ENCODE measurements at places on chromosomes 6 and 20. TPM values are rescaled to one million over a fixed set of nuclear protein-coding genes. Genes with fewer than 3 reads are reported as not detected.

- no peak overlapping the region for H3K27ac ChIP-seq
- no peaks in the 10 kb centered on the region for H3K27me3 ChIP-seq
- no peak for DNase-seq
- peaks cover 41% of the 10 kb centered on the region for H3K36me3 ChIP-seq
These were observed 10.8 kb downstream of the UFL1 start for GRCh38 chr6:96532399-96532798.

Gene PSMF1
- 149 TPM for total RNA-seq

- H3K4me1 ChIP-seq: no peaks in the 10 kb centered on the region
- DNase-seq: no peak
These were observed 64.2 kb upstream of the AKIRIN2 start for GRCh38 chr6:87766211-87766610.

DNA sequence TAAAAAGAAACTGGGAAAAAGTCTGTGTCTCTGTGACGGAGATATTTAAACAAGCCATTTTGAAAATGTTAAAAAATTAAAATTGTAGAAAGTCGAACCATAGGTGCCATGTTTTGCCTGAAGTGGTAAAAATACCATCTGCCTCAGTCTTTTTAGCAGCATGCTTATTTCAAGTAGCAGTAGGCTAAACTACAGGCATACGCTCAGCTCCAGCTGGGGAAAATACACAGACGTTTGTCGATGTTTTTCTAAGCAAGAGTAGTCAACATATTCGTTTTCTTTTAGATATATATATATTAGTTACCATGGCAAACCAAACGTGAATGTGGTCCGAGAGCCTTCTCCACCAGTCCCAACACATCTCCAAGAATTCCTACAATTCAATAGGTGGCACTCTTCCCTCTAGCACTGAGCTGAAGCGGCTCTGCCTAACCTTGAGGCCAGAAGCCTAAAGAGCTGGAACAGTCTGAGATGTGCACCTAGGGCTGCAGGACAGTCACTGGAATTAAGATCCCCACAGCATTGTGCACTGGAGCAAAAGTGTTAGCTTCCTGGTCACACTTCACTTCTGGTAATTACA is 70.2 kb upstream of the BEND3 start:
- H3K4me3 ChIP-seq: no peak overlapping the region
- H3K36me3 ChIP-seq: no peaks in the 10 kb centered on the region
- no peak overlapping the region for H3K27ac ChIP-seq
- DNase-seq: no peak

Gene IFNGR1
- total RNA-seq: 27.7 TPM

DNA sequence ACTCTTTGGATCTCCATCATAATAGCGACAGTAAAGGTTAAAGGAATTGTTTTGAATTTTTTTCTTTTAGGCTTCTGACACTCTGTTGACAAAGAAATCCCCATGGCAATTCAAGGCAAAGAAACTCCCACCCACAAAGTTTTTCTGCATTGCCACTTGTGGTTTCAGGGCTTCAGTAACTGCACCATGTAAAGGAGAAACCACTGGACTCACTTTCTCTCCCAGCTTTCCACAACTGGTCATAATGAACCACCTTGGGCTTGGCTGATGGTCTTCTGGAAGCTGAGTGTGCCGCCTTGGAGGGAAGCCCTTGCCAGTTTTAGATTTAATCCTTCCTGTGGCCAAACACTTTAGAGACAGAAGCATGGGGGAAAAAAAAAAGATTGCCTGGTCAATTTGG is 163.1 kb downstream of the ISM1 start:
- H3K36me3 ChIP-seq: peaks cover 53% of the 10 kb centered on the region
- no peaks in the 10 kb centered on the region for H3K27me3 ChIP-seq
- no peak overlapping the region for H3K4me3 ChIP-seq
- no peak overlapping the region for H3K27ac ChIP-seq
- no peaks in the 10 kb centered on the region for H3K4me1 ChIP-seq

Gene BFSP1
- total RNA-seq: 0.34 TPM

- peak overlapping the region; percentile 75 for H3K4me3 ChIP-seq
- H3K36me3 ChIP-seq: peaks cover 13% of the 10 kb centered on the region
- DNase-seq: peak; percentile 77
- no peak overlapping the region for H3K27ac ChIP-seq
These were observed 2.0 kb upstream of the PLCG1 start for GRCh38 chr20:41135187-41135887.

Gene PSMB8
- total RNA-seq: 370 TPM

Gene C20orf204
- 3.1 TPM for total RNA-seq

Gene SYCP2
- 3.9 TPM for total RNA-seq

DNA sequence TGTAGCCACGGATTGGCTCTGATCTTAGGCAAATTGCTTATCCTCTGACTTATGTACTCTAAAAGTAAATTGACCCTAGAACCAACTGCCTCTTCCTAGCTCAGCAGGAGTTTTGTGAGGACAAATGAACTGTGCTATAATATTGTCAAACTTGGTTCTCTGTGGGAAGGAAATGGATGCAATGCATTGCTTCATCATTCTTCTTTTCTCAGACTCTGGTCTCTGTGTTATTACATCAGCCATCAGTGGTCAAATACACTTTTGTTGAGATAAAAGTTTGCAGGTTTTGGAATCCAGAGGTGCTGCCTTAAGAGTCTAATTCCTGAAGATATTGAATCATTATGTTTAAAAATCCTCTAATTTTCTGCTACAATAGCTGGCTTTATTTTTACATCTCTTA is 64.9 kb downstream of the SLC24A3 start:
- no peaks in the 10 kb centered on the region for H3K36me3 ChIP-seq
- H3K4me1 ChIP-seq: no peaks in the 10 kb centered on the region
- no peak for DNase-seq
- H3K27ac ChIP-seq: no peak overlapping the region

DNA sequence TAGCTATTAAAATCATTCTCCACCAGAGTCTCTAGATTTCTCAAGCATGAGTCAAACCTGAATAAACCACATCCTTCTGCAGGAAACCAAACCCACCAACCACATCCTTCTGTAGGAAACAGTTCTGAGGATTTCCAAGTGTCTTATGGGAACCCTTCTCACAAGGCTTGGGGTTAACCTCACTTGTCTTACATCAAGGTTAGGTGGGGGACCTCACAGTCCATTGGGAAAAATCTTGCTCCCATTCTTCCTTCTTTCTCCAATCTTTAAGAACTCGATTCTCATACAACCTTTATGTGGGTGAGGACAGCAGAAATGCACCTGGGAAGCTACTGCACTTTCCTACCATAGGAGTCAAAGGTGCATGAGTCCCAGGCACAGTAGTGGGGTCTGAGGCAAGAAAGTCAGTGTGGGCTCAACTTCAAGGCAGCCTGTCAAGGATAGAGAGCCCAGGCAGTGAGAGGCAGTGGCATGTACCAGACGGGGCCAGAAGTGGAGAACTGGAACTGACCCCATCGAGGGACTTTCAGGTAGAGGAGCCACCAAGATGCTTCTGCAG is 114.5 kb downstream of the SLC22A3 start:
- H3K4me1 ChIP-seq: peaks cover 72% of the 10 kb centered on the region
- H3K27ac ChIP-seq: peak overlapping the region; percentile 68
- H3K4me3 ChIP-seq: peak overlapping the region; percentile 42
- peaks cover 8% of the 10 kb centered on the region for H3K36me3 ChIP-seq
- peaks cover 14% of the 10 kb centered on the region for H3K27me3 ChIP-seq

DNA sequence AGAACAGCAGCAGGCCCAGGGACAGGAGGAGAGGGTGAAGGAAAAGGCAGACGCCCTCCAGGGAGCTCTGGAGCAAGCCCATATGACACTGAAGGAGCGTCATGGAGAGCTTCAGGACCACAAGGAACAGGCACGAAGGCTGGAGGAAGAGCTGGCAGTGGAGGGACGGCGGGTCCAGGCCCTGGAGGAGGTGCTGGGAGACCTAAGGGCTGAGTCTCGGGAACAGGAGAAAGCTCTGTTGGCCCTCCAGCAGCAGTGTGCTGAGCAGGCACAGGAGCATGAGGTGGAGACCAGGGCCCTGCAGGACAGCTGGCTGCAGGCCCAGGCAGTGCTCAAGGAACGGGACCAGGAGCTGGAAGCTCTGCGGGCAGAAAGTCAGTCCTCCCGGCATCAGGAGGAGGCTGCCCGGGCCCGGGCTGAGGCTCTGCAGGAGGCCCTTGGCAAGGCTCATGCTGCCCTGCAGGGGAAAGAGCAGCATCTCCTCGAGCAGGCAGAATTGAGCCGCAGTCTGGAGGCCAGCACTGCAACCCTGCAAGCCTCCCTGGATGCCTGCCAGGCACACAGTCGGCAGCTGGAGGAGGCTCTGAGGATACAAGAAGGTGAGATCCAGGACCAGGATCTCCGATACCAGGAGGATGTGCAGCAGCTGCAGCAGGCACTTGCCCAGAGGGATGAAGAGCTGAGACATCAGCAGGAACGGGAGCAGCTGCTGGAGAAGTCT is 25.5 kb downstream of the C20orf173 start:
- no peaks in the 10 kb centered on the region for H3K27me3 ChIP-seq
- peaks cover 26% of the 10 kb centered on the region for H3K4me1 ChIP-seq
- no peak overlapping the region for H3K4me3 ChIP-seq
- no peak overlapping the region for H3K27ac ChIP-seq
- H3K36me3 ChIP-seq: peaks cover 60% of the 10 kb centered on the region
- no peak for DNase-seq

Gene UST
- total RNA-seq: 4.9 TPM

DNA sequence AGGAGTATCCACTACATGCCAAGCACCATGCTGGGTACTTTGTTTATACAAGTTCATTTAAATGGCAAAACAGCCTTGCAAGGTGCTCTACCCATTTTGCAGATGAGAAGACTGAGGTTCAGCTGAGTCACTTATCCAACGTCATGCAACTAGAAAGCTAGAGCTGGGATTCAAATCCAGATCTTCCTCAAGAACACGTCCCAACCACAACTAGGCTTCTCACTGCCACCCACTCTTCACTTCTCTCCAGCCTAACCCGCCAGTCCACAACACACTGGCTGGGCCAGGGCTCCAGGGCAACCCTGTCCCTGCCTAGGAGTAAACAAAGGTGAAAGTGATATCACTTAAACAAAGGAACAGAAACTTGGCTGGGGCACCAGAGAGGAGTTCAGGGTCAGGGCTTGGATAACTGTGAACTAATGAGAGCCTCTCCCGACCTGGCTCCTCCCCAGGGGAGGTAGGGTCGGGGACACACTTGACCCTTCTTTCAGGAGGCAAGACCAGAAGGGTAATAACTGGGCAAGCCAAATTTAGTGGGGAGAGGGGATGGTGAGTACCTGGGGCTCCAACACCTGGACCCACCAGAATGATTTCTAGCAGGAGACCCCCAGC is 7.9 kb downstream of the SDC4 start:
- no peaks in the 10 kb centered on the region for H3K27me3 ChIP-seq
- no peak overlapping the region for H3K27ac ChIP-seq
- no peak overlapping the region for H3K4me3 ChIP-seq
- H3K4me1 ChIP-seq: peaks cover 22% of the 10 kb centered on the region

Gene PPP1R16B
- total RNA-seq: 114 TPM

DNA sequence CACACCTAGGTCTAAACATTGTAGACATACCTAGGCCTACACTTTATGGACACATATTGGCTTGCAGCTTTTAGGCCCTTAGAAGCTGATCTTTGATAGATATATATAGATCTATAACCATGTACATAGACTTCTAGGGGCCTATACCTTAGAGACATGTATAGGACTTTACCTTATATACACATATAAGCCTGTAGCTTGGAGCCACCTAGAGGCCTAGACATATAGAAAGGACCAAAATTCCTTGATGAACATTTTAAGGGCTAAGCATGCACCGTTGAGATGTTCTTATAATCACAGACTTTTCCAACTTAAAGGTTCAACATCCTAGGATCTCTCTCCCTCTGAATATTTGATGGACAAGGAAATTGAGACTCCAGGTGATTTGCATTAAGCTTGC is 371.7 kb upstream of the SASH1 start:
- no peak overlapping the region for H3K4me3 ChIP-seq
- H3K27me3 ChIP-seq: no peaks in the 10 kb centered on the region
- H3K27ac ChIP-seq: no peak overlapping the region
- no peak for DNase-seq
- H3K36me3 ChIP-seq: no peaks in the 10 kb centered on the region
